ENCODE measurements at places on chromosomes 3 and 15.
A peak's percentile ranks its signal among the peaks of the same experiment; 100 is the strongest.

DNA sequence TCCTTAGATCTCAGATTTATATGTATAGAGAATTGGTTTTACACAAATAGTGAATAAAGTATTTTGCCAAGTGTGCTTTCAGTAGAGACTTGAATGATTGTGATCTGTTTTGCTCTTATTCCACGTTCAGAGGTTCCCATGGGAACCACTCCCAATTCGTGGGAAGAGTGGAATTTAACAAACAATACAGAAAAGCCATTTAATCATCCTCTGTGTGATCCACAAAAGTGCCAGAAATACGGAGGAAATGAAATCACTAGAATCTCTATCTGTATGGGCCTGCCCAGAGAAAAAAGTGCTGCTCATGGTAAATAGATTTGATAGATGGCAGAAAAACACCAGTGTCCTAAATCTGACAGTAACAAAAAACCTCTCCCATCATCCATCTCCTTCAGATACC lies 56.0 kb downstream of the CNTN4 start:
- H3K27ac ChIP-seq = no peak overlapping the region
- H3K36me3 ChIP-seq = no peaks in the 10 kb centered on the region
- no peaks in the 10 kb centered on the region for H3K27me3 ChIP-seq
- no peak for DNase-seq

GRCh38 chr3:197362081-197362480 lies 63.7 kb upstream of the DLG1 start:
- DNase-seq = no peak
- H3K27me3 ChIP-seq = no peaks in the 10 kb centered on the region
- no peak overlapping the region for H3K4me3 ChIP-seq
- peaks cover 18% of the 10 kb centered on the region for H3K4me1 ChIP-seq

- no peaks in the 10 kb centered on the region for H3K36me3 ChIP-seq
- no peak for DNase-seq
- no peaks in the 10 kb centered on the region for H3K27me3 ChIP-seq
- no peaks in the 10 kb centered on the region for H3K4me1 ChIP-seq
Observed at GRCh38 chr3:28521663-28522062, 173.0 kb upstream of the AZI2 start.

GRCh38 chr3:177451301-177451750 lies 254.0 kb upstream of the TBL1XR1 start:
- no peak overlapping the region for H3K4me3 ChIP-seq
- H3K27me3 ChIP-seq = no peaks in the 10 kb centered on the region
- H3K4me1 ChIP-seq = peaks cover 70% of the 10 kb centered on the region
- H3K27ac ChIP-seq = peak overlapping the region; percentile 87
- DNase-seq = no peak

- no peak overlapping the region for H3K4me3 ChIP-seq
- peak overlapping the region; percentile 84 for H3K27ac ChIP-seq
- DNase-seq = no peak
- no peaks in the 10 kb centered on the region for H3K27me3 ChIP-seq
- H3K36me3 ChIP-seq = peaks cover 12% of the 10 kb centered on the region
- H3K4me1 ChIP-seq = peaks cover 53% of the 10 kb centered on the region
Observed at GRCh38 chr15:98900356-98900755, 107.2 kb downstream of the PGPEP1L start.

- DNase-seq = no peak
- H3K4me3 ChIP-seq = no peak overlapping the region
- H3K36me3 ChIP-seq = no peaks in the 10 kb centered on the region
- H3K27me3 ChIP-seq = no peaks in the 10 kb centered on the region
- no peak overlapping the region for H3K27ac ChIP-seq
Observed at GRCh38 chr3:60953351-60953750, 297.9 kb downstream of the FHIT start.

DNA sequence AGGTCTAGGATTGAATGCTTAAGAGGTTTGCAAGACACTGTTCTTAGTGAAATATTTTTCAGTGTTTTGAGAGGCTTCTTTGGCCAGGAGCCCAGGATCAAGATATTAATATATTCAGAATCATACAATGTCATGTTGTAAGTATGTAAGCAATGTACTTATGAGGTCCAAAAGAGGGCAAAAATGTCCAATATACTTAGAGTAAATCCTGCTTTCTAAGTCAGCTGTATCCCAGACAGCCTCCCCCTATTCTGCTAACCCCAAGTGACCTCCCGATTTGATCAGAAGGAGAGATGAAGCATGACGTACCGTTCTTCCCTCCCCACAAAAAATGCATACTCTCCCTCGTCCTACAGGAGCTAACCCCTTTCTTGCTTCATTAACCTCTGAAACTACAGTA lies 70.9 kb downstream of the CHAC1 start:
- H3K27ac ChIP-seq = peak overlapping the region; percentile 19
- no peaks in the 10 kb centered on the region for H3K27me3 ChIP-seq
- H3K4me3 ChIP-seq = no peak overlapping the region
- peaks cover 24% of the 10 kb centered on the region for H3K4me1 ChIP-seq
- no peak for DNase-seq
- peaks cover 79% of the 10 kb centered on the region for H3K36me3 ChIP-seq

GRCh38 chr3:128287216-128287615 lies 133.9 kb downstream of the EEFSEC start:
- H3K27ac ChIP-seq = no peak overlapping the region
- peaks cover 2% of the 10 kb centered on the region for H3K4me1 ChIP-seq
- no peak overlapping the region for H3K4me3 ChIP-seq
- H3K27me3 ChIP-seq = no peaks in the 10 kb centered on the region
- no peaks in the 10 kb centered on the region for H3K36me3 ChIP-seq
- DNase-seq = no peak

GRCh38 chr3:45659661-45660566 lies 29.3 kb upstream of the SACM1L start:
- H3K36me3 ChIP-seq = no peaks in the 10 kb centered on the region
- H3K4me3 ChIP-seq = no peak overlapping the region
- no peaks in the 10 kb centered on the region for H3K27me3 ChIP-seq
- H3K27ac ChIP-seq = no peak overlapping the region
- no peak for DNase-seq

GRCh38 chr15:45634432-45635190 lies at the start of gene SQOR:
Gene SQOR (plus strand): TSS chr15:45635029. CDS start chr15:45658924, 23,895 bp downstream.
- H3K36me3 ChIP-seq = no peaks in the 10 kb centered on the region
- H3K4me3 ChIP-seq = peak within 1 kb of the TSS; percentile 85
- peaks cover 38% of the 10 kb centered on the region for H3K4me1 ChIP-seq
- DNase-seq = peak; percentile 60
- H3K27me3 ChIP-seq = no peaks in the 10 kb centered on the region
- H3K27ac ChIP-seq = peak within 1 kb of the TSS; percentile 99

DNA sequence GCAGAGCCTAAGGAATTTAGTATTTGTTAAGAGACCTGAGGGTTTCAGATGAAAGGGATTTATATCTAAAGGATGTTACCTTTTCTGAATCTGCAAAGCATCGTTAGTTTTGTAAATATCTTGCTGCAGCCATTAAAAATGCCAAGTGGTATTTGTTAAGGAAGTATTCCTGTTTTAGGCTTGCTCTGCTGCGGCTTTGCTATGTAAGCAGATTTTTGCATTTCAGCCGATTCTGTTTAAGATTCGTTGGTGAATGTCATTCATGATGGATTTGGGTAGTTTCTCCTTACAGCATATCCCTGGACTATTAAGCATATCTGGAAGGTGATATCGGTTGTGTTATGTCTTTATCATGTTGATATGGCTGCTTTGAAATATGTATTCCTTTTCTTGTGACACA lies 1.0 kb downstream of the USP8 start:
- H3K27ac ChIP-seq = peak overlapping the region; percentile 93
- H3K4me1 ChIP-seq = peaks cover 51% of the 10 kb centered on the region
- no peaks in the 10 kb centered on the region for H3K27me3 ChIP-seq

- no peaks in the 10 kb centered on the region for H3K27me3 ChIP-seq
- no peaks in the 10 kb centered on the region for H3K36me3 ChIP-seq
- no peak for DNase-seq
- no peak overlapping the region for H3K4me3 ChIP-seq
- no peaks in the 10 kb centered on the region for H3K4me1 ChIP-seq
- H3K27ac ChIP-seq = no peak overlapping the region
Observed at GRCh38 chr15:65408324-65409035, 14.3 kb downstream of the IGDCC4 start.

DNA sequence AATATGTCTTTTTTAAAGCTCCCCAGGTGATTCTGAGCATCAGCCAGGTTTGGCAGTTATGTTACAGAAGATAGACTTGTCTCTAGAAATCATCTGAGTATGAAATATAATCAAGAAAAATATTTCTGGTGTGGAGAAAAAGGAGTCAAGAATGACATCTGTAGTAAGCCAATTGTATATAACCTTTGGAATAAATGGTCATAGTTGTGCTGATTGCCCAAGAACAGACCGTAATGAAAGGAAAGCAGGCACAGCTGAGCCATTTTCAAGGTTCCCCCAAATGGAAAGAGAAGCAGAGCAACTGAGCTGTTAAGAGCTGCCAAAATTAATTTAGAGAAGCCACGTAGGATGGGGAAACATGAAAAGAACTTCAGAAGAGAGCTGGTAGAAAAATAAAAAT lies 26.6 kb downstream of the GOLM2 start:
- no peaks in the 10 kb centered on the region for H3K4me1 ChIP-seq
- DNase-seq = no peak
- H3K27ac ChIP-seq = no peak overlapping the region
- H3K36me3 ChIP-seq = no peaks in the 10 kb centered on the region
- no peak overlapping the region for H3K4me3 ChIP-seq

DNA sequence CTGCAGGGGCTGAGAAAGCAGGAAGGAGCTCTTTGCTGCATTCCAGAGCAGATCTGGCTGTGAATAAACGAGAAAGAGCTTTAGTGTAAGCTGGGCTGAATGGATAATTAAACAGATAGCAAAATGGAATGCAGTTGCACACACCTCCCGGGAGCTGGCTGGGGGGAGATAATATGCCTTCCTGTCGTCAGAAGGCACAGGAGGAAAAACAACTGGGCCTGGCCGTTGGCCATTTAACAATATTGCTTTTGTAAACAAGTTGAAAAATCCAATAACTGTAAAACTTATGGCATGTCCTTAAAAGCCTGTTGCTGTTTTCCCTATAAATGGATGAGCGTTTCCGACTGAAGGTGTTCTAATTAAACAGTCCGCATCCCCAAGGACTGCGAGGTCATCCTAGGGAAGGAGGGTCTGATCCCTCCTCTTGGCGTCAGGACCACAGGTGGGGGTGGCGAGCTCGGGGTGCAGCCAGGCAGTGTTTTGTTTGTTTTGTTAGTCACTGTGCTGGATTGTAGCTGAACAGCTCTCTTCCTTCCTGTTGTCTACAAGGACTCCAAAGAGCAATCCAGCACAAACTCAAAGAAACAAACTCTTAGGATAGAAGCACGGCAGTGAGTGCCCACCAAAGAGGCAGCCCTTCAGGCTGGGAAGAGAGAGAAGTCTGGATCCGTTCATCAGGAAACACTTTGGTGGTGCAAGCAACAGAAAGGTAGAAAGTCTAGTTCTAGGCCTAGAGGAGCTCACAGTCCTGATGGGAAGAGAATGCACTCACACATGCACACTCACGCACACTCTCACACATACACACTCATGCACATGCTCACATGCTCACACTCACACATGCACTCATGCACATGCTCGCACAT lies 133.4 kb upstream of the SMAD3 start:
- H3K36me3 ChIP-seq = no peaks in the 10 kb centered on the region
- H3K27ac ChIP-seq = peak overlapping the region; percentile 62
- DNase-seq = no peak
- no peaks in the 10 kb centered on the region for H3K27me3 ChIP-seq
- H3K4me3 ChIP-seq = no peak overlapping the region
- peaks cover 43% of the 10 kb centered on the region for H3K4me1 ChIP-seq

DNA sequence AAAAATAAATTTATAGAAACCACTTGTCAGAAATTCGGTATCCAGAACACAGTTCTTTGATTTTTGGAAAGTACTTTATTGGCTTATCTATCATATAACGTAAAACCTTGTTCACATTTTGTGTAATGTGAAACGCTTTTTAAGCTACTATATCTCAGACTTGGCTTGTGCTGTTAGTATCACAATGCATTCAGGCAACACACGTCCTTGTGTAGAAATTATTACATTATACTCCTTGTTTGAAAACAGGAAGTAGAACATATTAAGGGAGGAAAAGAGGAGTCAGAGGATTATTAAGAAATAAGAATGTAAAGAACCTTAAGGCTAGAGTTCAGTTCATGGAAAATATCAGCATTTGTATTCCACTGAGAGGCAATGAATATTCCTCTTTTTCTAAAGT lies 1.6 kb downstream of the DNAJC13 start:
- no peak overlapping the region for H3K27ac ChIP-seq
- H3K27me3 ChIP-seq = no peaks in the 10 kb centered on the region
- DNase-seq = no peak
- peak overlapping the region; percentile 91 for H3K4me3 ChIP-seq

DNA sequence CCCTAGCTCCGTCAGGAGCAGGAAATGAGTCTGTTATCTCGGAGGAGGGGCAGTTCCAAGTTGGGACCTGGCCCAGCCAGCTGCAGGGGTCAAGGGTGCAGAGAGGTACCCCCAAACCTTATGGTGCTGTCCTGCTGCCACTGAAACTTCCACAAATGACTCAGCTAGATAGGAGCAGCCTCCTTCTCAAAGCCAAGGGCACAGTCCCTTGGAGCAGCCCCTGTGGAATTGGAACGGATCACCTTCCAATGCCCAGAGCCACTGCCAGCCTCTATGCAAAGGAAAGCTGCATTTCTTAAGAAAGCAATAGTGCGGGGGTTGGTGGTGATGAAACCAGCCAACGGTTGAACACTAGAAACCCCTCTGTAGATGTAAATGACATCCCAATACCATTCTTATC lies 19.6 kb upstream of the LRRK1 start:
- DNase-seq = no peak
- no peak overlapping the region for H3K27ac ChIP-seq
- peaks cover 15% of the 10 kb centered on the region for H3K4me1 ChIP-seq
- H3K27me3 ChIP-seq = no peaks in the 10 kb centered on the region
- H3K36me3 ChIP-seq = no peaks in the 10 kb centered on the region
- no peak overlapping the region for H3K4me3 ChIP-seq

DNA sequence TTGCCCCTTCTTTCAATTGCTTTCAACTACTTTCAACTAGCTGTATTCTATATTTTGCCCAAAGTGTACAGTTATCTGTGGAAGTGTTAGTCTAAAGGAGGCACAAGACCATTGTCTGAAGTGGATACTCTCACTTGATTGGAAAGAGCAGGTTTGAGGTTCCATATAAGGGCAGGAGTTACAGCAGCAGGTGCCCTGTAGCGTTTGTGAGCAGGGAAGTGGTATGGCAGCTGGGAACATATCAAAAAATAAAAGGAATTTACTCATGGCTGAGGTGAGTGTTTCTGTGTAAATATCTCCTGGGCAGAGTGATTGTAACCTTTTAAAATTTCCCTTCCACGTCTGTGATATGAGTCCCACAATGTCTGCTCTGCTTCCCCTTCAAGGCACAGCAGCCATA lies 38.5 kb upstream of the DNAJC13 start:
- peaks cover 8% of the 10 kb centered on the region for H3K27me3 ChIP-seq
- no peak overlapping the region for H3K4me3 ChIP-seq
- H3K36me3 ChIP-seq = no peaks in the 10 kb centered on the region
- H3K27ac ChIP-seq = no peak overlapping the region
- DNase-seq = no peak

DNA sequence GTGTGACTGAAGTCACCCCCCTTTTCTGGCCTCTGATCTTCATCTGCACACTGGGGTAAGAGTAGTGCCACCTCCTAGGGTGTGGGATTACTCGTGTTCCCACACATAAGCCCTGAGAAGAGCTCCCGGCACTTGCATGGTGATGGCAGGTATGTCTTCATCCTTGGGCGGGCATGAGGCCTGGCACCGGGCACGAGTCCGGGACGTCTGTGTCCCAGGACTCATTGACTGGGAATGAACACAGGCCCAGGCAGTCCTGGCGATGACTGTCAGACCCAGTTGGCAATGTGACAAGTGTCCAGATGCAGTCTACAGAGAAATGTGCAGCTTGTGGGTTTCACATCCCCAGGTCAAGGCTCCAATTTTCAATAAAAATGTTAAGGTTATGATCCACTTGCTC lies 78.9 kb downstream of the TBC1D2B start:
- DNase-seq = no peak
- no peak overlapping the region for H3K27ac ChIP-seq
- peaks cover 28% of the 10 kb centered on the region for H3K4me1 ChIP-seq
- peaks cover 29% of the 10 kb centered on the region for H3K36me3 ChIP-seq
- H3K4me3 ChIP-seq = no peak overlapping the region
